ENCODE measurements at places on chromosomes 2 and 18. TPM values are rescaled to one million over a fixed set of nuclear protein-coding genes. Genes with fewer than 3 reads are reported as not detected.

The EN1 gene
- total RNA-seq, result 18.3 TPM

The TMEM169 gene
- total RNA-seq, result 0.71 TPM

The GALR1 gene
- total RNA-seq, result not detected

The CNGA3 gene
- total RNA-seq, result not detected

The TRIM54 gene
- total RNA-seq, result 0.47 TPM

The DUSP19 gene
- total RNA-seq, result 3.5 TPM

The EFEMP1 gene
- 42.8 TPM for total RNA-seq

The IMPA2 gene
- total RNA-seq, result 30.6 TPM

Data from mesothelial cell of epicardium (in vitro differentiated cells).